Activated CD4-positive, alpha-beta T cell treated with anti-CD3 and anti-CD28 coated beads, Interleukin-2, amount 50 U/mL, for 48 hours (primary cell): ENCODE measurements at places on chromosomes 3 and 15.

- no peak for DNase-seq
Observed at GRCh38 chr3:14634763-14635400, 16.7 kb upstream of the CCDC174 start.

GRCh38 chr3:76324101-76324500, 538.8 kb upstream of the ZNF717 start:
- DNase-seq = no peak

DNA sequence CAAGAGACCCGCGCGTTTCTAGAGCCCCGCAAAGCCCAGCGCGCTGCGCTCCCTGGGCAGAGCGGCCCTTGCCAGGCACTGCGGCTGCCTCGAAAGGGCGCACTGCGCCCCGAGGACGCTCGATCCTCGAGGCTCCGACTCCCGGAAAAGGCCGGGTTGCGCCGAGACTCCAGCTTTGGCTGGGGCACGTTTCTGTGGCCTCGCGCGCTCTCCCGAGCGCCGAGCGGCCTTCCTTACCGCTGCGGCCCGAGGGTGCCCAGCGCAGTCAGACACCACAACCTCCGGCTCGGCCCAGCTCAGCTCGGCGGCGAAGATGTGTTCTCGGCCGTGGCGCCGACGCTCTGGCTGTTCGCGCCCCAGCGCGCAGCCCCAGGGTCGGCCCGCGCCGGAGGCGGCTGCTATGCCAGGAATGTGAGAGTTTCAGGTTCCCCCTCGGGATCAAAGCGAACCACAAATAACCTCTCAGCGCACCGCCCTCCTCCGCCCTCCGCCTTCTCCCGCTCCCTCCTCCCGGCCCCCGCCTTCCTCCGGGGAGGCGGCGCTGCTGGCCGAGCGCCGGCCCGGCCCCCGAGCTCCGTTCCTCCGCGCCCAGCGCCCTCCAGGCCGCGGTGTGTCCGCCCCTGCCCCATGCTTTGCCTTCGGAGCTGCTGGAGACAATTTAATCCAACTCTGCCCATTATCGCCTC, at the start of gene AMOTL2:
Gene AMOTL2, minus strand, starts transcription at position 343 of the 686 bp plus-strand sequence. CDS start 3,014 bp downstream, outside the sequence.
- peak; percentile 38 for DNase-seq

DNA sequence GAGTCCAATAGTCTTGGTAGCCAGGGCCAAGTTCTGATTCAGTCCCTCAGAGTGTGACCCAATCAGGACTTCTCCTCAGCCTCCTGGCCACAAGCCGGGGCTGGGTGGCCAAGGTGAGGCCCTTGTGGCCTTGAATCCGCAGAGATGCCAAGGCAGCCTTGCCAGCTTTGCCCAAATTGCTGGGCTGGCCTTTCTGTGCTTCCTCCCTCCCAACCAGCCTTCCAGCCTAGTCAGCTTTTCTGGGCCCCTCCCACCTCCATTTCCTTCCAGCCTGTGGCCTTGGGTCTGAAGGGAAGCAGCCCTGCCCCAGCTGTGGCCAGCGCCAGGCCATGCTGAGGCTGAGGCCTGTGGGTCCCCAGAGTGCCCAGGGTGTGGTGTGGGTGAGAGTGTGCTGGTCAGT, 34.3 kb upstream of the ANKDD1A start:
- peak; percentile 24 for DNase-seq

DNA sequence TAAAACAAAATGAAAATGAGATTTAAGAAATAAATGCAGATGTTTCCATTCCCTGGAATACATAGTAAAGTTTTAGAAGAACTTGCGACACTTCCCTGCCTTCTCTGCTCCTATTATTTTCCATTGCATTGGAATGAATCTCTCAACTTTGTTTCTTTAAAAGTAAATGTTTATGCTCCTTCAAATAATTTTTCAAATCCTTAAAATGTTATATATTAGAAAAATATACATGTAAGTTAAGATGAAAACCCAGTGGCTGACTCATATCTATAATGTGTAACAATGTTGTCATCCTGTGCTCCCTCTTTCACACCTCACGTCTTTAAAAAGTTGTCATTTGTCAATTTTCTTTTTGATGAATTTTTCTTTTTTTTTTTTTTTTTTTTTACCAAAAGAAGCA, 3.6 kb downstream of the RBMS3 start:
- DNase-seq = no peak

DNA sequence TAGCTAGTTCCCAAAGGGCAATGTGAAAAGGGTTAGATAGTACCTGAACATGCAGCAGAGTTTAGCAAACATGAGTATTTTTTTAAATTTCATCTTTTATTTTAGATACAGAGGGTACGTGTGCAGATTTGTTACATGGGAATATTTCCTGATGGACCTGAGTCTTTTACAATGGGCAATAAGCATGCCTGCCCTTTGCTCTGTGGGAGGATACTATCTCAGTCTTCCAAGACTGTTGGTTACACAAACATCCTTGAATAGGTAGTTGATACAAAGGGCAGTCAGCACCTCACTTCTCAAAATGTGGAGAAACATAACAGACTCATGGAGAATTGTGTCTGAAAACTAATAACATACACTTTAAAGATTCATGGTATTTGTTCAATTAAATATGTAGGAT, 103.3 kb downstream of the GOLIM4 start:
- DNase-seq = no peak

- DNase-seq = no peak
Observed at GRCh38 chr3:57999417-58000115, 8.7 kb upstream of the FLNB start.

DNA sequence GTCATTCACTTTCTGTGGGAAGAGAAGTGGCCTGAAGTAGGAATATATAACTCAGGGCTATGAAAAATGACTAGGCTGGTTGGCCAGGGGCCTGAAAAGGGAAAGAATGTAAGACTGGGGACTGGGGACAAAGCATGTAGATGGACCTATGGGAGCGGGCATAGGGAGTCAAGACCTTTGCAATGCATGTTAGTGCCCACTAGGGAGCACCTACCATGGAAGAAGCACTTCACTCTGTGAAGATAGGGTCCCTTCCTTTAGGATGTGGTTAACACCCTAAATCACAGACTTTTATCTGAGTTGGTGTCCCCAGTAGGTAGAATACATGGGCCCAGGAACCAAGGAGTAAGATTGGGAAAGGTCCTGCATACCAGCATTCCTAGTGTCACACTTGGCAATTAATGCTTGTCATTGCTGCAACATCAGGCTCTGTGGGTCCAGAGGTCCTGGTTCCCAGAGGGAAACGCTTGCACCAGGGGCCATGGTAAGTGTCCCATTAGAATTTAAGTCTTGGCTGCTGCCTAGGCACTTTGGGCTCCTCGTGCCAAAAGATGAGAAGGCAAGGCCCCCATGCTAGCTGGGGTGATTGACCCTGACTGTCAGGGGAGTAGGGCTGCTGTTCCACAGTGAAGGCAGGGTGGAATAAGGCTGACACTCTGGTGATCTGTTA, 79.6 kb downstream of the CRYGS start:
- no peak for DNase-seq

DNA sequence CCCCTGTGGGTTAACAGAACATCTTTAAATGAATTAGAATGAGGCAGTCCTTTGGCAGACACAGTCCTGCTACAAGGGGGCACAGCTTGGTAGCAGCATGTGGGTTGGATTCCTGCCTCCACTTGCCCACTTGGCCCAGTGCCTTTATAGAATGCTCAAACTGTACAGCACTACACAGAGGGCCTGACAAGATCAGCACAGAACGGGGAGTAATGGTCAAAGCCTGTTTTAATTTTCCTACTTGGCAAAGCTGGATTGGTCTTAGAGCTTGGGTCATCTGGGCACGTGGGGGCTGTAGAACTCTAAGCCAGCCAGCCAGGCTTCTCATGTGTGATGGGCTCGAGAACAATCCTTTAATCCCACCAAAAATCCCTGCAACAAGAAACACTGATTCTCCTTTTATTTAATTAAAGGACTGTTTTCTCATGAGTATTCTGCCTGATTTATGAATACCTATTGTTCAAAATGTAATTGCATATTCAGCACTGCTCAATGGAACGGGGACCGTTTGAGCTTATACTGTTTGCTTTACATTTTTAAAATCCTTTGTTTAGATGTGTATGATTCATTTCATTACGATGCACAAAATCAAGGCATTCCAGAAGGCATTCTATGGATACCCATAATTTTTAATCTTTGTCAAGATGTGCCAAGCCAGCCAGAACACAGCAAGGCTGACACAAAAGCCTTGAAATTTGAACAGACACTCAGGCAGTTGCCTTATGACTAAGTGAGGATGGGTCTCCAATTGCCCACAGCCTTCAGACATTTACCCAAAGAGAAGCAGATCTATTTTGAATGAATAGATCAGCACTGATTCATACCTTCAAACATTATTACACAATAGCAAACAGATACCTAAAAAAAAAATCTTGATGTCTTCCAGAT, 249.3 kb upstream of the TGFBR2 start:
- DNase-seq = no peak

DNA sequence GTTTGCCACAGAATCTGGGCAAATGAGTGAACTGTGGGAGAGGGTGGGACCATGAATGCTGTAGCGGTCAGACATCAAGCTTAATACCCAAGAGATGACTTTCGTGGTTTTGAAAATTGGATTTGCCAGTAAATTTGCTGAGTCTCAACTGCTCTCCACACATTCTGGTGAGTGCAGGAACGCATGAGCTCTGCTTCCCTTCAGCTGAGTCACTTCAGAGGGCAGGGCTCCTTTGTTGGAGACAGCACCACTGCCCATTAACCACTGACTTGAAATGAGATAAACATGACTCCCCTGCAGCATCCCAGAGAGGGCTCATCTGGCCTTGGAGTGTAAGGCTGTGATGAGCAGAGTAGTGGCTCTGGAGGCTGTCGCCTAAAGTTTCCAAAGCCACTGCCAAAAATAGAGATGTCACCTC, 22.6 kb downstream of the RARRES1 start:
- no peak for DNase-seq

DNA sequence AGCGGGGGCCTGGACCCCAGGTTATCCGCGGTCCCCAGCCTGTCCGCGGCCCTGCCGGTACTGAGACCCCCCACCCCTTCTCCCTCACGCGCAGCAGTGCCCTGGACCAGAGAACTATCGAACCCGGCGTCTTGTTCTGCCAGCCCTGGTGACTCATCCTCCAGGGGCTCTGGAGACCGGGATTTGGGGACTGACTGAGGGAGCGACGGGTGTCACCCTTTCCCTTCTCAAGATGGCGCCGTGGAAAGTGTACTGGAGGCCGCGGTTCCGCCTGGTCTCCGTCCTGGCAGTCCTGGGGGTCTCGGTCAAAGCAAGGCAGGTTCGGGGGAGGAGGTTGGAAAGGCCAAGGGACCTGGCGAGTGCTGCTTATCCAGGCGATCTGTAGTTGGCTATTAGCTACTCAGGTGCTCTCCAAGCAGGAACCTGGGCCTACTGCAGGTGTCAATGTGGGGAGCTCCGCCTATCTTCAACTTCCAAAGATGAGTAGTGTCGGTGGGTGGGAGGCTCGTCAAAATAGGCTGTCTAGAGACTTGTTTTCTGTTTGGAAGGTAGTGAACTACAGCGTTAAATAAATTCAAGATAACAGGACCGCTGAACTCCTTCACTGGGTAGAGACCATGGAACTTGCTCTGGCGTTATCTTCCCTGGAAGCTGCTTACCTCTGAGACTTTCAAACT, 790 bp downstream of the RAB5A start:
- peak; percentile 59 for DNase-seq

DNA sequence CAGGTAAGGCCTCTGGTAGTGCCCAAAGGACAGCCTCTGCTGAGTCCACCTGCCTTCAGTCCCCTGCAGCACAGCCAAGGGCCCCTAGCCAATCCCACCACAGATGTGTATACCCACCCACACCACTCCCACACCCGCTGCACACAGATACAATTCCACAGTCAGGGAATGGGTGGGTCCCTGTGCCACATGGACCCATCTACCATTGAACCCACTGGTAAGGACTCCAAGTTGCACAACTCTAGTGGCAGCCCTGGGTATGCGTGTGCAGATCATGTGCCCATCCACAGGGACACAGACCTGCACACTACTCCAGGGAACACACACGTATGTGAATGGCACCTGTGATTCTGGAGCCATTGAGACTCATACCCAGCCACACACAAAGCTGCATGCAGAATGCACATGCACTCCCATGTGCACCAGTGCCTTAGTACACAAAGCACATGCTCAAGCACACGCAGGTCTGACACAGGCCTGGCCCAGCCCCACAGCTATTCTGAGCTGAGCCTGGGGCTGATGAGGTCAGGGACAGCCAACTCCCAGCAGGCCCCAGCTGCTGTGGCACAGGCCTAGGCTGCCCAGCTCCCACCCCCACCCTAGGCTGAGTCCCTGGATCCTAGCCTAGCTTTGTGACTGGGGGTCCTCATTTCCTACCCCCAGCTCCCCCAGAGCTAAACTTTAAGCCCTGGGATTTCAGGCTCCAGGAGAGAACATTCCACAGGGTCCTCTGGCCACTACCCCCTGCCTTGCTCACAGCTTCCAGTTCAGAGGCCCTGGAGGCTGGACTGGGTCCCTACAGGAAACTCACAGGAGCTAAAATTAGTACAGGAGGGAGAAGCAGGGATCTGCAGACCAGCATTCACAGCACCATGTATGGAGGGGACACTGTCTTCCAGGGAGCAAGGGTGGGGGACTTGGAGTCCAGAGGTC, 2.7 kb upstream of the ALS2CL start:
- DNase-seq = no peak

DNA sequence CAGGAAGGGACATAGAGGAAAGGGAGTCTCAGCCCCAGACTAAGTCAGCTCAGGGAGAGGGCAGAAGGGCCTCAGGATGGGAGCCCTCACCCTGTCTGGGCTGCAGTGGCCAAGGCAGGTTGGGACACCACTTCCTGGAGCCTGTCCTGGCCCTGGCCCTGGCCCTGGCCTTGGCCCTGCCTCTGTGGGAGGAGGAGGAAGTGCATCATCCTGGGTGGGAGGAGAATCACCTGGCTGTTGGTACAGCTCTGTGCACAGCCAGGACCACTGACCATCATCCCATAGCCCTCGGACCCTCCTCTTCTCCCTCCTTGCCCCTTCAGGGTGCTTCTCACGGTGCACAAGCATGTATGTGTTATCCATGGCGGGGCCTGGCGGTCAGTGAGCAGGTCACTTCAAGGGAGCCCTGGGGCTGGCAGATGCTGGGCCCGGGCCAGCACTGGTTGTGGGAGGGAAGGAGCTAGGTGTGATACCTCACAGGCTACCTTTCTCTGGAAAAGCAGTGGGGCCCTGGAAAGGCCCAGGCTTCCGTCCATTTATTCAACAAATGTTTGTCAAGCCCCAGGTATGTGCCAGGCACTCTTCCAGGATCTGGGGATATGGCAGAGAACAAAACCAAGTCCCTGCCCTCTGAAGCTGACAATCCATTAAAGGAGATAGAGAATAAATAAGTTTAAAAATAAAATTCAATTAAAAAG, 8.2 kb upstream of the APEH start:
- DNase-seq = no peak

- DNase-seq = no peak
Observed at GRCh38 chr15:38398134-38398533, 55.8 kb upstream of the FAM98B start.

GRCh38 chr3:141250342-141250741, 18.7 kb downstream of the PXYLP1 start:
- no peak for DNase-seq
